ENCODE measurements at places on chromosomes 1 and 21. TPM values are rescaled to one million over a fixed set of nuclear protein-coding genes. Genes with fewer than 3 reads are reported as not detected.

The FLG2 gene
- not detected for total RNA-seq

GRCh38 chr1:109595531-109595930, 23.9 kb downstream of the GNAT2 start:
- H3K27me3 ChIP-seq = no peaks in the 10 kb centered on the region
- no peak for DNase-seq
- H3K4me1 ChIP-seq = no peaks in the 10 kb centered on the region
- no peak overlapping the region for H3K27ac ChIP-seq
- H3K4me3 ChIP-seq = no peak overlapping the region

DNA sequence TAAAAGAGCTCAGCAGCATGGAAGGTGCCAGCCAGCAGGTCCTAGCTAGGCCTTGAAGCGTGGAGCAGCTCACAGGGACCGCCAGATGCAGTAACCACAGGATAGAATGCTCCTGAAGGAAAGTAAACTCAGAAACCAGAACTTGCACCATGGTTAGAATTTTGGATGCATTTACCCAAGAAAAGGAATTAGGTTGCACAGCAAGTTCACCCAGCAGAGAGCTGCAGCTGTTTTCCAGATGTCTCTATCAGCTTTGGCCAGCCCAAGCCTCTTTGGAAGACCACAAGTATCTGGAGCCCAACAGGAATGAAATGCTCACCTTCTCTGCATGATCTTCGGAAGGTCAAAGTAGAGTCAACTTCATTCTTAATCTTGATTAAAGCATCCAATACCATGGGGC, 21.0 kb upstream of the ATP13A2 start:
- no peak overlapping the region for H3K27ac ChIP-seq
- DNase-seq = no peak
- no peaks in the 10 kb centered on the region for H3K4me1 ChIP-seq
- H3K27me3 ChIP-seq = no peaks in the 10 kb centered on the region

GRCh38 chr1:167923324-167924056, 9.6 kb upstream of the ADCY10 start:
- no peak for DNase-seq
- no peaks in the 10 kb centered on the region for H3K27me3 ChIP-seq
- peaks cover 15% of the 10 kb centered on the region for H3K36me3 ChIP-seq

The TCHHL1 gene
- total RNA-seq = not detected

GRCh38 chr1:85166351-85166750, 34.5 kb downstream of the SYDE2 start:
- no peaks in the 10 kb centered on the region for H3K27me3 ChIP-seq
- DNase-seq = no peak
- no peaks in the 10 kb centered on the region for H3K4me1 ChIP-seq

GRCh38 chr21:32411350-32412161, 950 bp upstream of the EVA1C start:
- DNase-seq = peak; percentile 71
- H3K36me3 ChIP-seq = no peaks in the 10 kb centered on the region
- H3K27ac ChIP-seq = no peak overlapping the region
- no peaks in the 10 kb centered on the region for H3K4me1 ChIP-seq
- H3K27me3 ChIP-seq = peaks cover 74% of the 10 kb centered on the region

DNA sequence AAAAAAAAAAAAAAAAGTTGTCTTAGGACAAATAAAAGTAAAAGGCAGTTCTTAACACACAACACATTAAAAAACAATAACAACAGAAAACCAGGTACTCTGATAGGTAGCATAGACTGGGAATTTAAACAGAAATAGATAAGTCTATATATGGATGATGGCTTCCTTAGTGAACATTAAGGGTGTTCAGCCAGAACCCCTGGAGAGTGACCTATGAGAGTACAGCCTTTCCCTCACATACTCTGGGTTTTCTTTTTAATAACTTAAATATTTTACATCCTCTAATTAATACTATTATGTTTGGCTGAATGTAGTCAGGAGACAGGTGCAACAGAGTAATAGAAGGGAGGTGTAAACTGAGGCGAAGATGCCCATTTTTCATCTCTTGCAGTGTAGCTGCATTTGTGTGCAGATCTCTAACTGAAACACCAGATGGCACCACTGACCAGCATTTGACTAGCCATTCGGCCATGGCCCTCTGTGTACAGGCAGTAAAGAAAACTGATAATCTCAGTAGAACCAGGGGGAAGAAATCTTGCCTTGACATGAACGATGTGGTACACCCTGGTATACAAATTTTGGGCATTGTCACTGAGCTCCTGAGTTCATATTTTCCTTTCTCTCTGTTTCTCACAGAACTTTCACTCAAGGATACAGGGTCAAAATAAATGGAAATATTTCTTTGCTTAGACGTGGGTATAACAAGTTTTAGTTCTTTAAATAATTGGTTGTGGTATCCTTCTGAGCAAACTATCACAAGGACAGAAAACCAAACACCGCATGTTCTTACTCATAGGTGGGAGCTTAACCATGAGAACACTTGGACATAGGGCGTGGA, 7.6 kb downstream of the TTF2 start:
- H3K27ac ChIP-seq = no peak overlapping the region
- H3K4me3 ChIP-seq = no peak overlapping the region
- no peaks in the 10 kb centered on the region for H3K4me1 ChIP-seq
- DNase-seq = peak; percentile 71

GRCh38 chr1:189782295-189782694, 695.4 kb downstream of the BRINP3 start:
- no peak overlapping the region for H3K27ac ChIP-seq
- H3K4me3 ChIP-seq = no peak overlapping the region
- no peaks in the 10 kb centered on the region for H3K36me3 ChIP-seq
- DNase-seq = no peak

Measured in endodermal cell (in vitro differentiated cells).